ENCODE measurements at places on chromosomes 3 and 15. TPM values are rescaled to one million over a fixed set of nuclear protein-coding genes. Genes with fewer than 3 reads are reported as not detected.

GRCh38 chr15:56817321-56818080 lies 84.2 kb upstream of the ZNF280D start:
- DNase-seq = no peak

The A4GNT gene
- not detected for polyA plus RNA-seq

DNA sequence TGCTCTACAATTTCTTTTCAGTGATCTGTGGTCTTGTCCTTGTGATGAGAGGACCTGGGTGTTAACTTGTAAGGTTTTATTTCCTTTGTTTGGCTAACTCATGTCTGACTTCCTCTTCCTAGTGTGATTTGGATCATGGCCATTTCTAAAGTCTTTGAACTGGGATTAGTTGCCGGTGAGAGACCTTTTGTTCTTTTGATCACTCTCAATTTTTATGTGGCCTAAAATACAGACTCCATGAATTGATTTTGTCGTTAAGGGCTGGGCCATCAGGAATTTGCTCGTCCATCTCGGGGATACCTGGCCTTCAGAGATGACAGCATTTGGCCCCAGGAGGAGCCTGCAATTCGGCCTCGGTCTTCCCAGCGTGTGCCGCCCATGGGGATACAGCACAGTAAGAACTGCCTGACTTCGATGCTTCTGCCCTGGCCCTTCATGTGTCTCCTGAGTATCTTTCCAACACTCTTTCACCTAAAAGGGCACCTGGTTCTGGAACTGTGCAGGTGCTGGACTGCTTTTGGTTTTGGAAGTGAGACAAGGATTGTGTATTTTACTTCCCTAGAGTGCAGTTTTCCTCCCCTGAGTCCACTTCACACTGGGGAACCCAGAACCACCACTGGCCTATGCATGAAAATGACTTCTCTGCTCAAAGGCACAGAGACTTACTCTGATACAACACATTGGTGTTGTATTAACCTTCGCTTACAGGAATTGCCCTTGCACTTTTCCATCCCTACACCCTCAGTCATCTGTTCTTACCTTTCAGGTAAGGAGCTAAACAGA lies 13.1 kb upstream of the LRRC2 start:
- DNase-seq = no peak

The LARP6 gene
- polyA plus RNA-seq = 12.3 TPM

DNA sequence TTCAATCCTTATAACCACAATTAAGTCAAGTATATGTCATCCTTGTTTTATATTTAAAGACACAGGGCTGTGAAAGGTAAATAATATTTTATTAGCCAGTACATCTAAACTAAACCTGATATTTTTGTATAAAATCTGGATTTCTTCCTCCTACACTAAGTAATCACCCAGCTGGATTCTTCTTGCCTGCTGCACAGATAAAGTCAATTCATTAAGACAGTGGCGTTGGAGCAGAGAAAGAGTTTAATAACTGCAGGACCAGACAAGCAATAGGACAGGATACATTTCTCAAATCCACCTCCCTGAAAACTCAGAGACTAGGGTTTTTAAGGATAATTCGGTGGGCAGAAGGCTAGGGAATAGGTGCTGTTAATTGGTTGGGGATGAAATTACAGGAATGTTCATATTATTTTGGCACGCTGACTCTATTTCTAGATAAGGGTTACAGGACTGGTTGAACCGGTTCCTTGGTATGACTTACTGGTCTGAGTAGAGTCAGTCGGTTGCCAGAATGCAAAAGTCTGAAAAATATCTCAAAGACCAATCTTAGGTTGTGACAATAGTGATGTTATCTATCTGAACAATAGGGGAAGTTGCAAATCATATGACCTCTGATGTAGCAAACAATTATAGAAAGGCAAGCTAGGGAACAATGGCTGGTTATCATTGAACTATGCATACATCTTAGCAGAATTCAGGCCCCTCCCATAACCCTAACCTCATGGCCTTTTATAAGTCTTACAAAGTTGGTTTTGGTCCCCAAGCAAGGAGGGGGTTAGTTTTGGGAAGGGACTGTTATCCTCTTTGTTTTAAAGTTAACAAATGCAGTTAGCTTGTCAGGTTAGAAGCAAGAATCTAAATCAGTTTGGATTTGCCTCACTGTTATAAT lies 244.8 kb downstream of the ALCAM start:
- no peak for DNase-seq

The FAM43A gene
- polyA plus RNA-seq = 6.4 TPM

- DNase-seq = no peak
Measured at GRCh38 chr3:50264964-50265485, 3.9 kb upstream of the SEMA3B start.

DNA sequence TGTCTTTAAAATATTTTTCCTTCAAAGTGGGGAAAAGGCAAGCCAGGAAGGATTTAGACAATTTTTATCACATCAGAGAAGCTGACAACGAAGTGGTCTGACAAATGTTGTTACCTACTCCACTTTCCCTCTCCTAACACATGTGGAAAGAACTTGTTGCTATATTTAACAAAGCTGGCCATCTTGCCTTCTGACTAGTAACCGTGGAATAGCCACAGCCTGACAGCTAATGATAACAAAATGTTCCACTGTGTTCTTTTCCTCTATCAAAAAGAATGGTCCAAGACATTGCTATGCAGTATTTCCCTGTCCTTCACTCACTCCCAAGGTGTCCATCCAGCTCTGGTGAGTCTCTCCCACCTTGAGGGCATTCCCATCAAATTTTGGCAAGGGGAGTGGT lies 481.4 kb upstream of the THBS1 start:
- no peak for DNase-seq

The GPR160 gene
- 2.1 TPM for polyA plus RNA-seq

The CLDN11 gene
- polyA plus RNA-seq = 7.8 TPM

GRCh38 chr15:41491889-41492288 lies 1.8 kb upstream of the ITPKA start:
- no peak for DNase-seq

The MYRIP gene
- 1.1 TPM for polyA plus RNA-seq

The TNIK gene
- polyA plus RNA-seq = 4.9 TPM

The PTX3 gene
- 6.4 TPM for polyA plus RNA-seq

GRCh38 chr3:134991472-134992010 lies 196.5 kb downstream of the EPHB1 start:
- DNase-seq = no peak

The SLC12A1 gene
- polyA plus RNA-seq = under 0.01 TPM

- no peak for DNase-seq
Measured at GRCh38 chr3:122619040-122619439, 41.6 kb downstream of the PARP15 start.

DNA sequence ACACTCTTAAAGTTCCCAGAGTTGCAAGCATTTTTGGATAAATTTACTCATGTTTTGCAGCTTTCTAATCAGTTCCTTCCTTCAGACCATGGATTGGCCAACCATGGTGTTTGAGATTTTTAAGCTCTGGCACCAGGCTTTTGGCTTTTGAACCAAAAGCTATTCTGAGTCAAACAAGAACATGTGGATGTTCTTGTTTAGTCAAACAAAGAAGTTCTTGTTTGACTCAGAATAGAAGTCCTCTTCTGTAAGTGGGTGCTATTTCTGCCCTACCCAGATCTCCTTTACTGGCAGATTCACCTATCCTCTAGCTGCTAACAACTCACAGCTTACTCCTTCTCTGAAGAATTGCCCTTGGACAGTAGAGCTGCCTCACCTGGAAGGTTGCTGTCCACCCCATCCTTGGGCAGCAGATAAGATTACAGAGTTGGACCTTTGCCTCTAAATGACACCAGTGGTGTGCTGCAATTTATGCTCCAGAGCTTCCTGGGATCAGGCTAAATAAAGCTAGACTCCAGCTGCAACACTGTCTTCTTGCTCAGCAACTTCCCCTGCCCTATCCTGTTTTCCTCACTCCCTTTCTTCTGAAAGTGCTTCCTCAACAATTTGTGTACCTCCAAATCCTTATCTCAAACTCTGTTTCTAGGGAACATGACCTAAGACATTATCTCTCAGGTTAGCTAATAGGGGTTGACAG lies 65.6 kb downstream of the COL6A6 start:
- DNase-seq = no peak

- no peak for DNase-seq
Measured at GRCh38 chr3:21435871-21436270, 315.1 kb downstream of the ZNF385D start.

The APOD gene
- polyA plus RNA-seq = 523 TPM

Data from adrenal gland (tissue), 19 donors.